Activated CD4-positive, alpha-beta T cell treated with anti-CD3 and anti-CD28 coated beads for 24 hours (primary cell): ENCODE measurements at places on chromosomes 5 and 9.

DNA sequence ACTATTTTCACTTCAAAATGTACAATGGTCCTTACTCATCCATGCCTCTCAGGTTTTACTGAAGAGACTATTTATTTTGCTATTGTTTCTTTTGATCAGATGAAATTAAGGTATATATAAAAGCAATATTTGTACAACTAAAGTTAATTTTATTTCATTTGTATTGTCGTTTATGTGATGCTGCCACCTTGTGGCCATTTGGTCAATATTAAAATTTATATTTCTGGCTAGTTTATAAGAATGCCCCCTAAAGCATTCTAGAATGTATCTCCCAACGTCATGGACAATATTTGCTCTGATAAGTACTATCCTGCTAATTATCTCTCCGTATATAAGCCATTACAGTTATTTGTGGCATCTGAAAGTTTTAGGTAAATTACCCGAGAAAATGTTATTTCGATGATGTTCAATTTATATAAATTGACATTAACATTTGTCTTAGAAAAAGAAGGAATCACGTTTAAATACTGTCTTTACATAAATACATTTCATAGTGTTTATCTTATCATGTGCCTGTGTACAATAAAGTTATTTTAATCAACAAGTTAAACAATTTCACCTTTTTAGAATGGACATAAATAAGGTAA, 680.0 kb downstream of the TAF11L14 start:
- DNase-seq, result no peak

DNA sequence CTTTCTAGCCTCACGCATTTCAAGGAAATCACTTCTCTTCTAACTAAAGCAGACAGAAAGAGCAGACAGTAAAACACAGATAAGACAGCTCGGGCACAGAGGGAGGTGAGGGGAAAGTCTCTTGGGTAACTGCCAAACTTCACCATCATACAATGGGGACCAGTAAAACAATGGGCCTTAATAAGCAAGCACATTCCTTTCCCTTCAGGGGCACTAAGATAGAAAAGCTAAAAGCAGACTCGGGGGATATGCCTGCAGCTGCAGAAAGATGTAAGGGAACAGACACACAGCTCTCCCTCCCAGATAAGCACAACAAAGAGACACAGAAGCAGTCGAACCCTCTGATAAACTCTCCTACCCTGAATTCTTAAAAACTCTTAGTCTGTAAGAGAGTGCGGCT, 15.6 kb upstream of the CKS2 start:
- DNase-seq, result no peak

DNA sequence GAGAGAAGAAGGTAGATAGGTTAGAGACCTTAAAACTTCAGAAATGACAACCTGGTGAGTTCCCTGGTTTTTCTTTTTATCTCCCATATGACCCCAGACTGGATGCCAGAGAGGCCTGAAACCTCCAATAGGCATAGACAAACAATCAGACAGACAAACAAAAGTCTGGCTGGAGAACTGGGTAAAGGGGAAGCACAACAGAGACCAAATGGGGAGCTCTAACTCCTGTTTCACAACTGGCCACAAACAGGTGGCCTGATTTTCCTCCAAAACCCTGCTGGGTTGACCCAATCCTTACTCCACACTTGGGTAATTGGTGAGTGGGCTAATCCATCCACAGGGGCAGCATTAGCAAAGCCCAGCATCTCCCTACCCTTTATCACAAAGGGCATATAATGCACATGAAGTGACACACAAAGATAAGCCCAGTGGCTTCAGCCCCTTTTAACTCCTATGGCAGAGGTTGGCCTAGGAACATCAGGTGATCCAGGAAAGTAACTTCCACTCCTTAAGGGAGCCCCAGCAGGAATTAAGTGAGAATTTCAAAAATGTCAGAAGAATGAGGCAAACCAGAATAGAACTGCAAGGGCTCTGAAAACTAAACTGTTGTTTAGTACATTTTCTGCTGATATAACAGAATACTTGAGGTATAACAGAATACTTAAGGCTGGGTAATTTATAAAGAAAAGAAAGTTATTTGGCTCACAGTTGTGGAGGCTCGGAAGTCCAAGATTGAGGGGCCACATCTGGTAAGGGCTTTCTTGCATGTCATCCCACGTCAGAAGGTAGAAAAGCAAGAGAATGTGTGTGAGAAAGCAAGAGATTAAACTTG, 60.9 kb upstream of the ROR2 start:
- DNase-seq, result no peak

- peak; percentile 43 for DNase-seq
These were observed 46.3 kb upstream of the GGTA1 start for GRCh38 chr9:121545875-121546423.

- DNase-seq, result no peak
These were observed 134.0 kb upstream of the MAP3K1 start for GRCh38 chr5:56681346-56681745.

DNA sequence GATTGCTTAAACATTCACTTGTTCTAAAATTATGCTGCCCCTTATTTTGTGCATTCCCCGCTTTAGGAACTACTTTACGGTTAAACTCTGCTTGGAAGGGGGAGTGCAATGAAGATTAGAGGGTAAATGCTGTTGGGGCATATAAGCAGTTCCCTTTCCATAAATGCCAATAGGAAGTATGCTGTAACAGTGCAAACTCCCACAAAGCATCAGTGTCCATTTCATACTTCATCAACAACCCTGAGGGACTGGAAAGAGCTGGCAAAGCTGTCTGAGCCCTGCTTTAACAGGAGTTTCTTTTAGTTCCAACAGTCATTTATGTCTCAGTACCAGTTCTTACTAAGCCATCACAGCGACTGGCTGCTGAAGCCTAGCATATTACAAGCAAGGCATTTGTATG, 1.8 kb downstream of the ACTL7A start:
- no peak for DNase-seq

DNA sequence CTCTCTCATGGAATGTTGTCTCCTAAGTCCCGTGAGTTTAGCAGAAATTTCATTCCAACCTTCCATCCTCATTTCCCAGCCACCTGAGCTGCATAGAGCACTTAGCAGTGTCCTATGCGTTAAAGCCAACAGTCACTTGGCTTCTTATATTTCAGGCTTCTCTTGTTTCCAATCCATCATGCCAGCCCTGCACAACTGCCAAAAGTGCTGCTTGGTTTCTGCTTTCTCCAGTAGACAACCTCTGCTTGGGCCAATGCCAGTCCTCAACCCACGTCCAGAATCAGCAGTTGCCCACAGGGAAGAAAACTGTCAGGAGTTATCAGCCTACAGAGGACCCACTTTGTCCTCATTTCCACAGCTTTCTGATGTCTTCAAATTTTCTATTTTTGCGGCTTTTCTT, 42.5 kb downstream of the KCNIP1 start:
- no peak for DNase-seq

DNA sequence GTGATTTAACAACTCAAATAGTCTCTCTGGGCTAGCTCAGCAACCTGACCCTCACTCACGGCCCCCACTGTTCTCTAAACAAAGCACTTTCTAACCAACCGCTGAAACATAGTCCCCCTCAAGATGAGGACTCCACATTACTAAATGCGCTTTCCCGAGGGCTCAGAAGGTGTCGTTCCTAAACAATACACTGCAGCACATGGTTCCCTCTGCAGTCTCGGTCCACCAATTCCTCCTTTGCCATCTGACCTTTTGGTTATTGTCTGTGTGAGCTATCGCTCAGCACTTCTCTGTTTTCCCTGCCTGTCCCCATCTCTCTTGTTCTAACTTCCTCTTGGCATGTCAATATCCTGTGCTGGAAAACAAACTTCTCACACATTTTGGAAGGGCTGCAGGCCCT, 7.2 kb downstream of the EPB41L4A start:
- DNase-seq, result no peak
